ENCODE measurements at places on chromosomes 6 and 20.

DNA sequence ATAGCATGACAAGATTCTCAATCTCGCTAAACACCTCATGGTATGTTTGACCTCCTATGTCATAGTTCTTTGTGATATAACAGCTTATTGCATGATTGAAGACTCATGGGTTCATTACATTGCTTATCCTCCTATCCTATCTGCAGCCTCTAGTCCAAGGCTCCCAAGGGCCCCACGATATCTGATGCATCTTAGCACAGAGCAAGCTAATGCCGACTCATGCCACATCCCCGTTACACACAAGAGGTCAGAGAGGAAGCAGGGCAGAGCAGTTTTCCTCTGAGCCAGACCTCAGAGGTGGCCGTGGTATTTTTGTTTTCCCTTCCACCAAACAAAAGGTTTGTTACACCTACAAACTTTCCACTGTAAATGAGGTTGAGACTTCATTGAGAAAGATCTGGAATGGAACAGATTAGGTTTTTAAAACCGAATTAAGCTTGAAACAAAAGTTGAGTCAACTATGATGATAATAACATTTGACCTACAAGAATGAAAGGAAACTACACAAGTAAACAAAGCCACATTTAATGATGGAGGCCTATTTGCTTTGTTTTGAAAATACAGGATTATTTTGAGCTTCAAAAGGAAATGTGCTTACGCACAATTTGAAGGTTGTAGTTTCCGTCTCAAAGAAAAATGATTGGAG is 133.9 kb upstream of the MYLIP start:
- DNase-seq, result no peak

DNA sequence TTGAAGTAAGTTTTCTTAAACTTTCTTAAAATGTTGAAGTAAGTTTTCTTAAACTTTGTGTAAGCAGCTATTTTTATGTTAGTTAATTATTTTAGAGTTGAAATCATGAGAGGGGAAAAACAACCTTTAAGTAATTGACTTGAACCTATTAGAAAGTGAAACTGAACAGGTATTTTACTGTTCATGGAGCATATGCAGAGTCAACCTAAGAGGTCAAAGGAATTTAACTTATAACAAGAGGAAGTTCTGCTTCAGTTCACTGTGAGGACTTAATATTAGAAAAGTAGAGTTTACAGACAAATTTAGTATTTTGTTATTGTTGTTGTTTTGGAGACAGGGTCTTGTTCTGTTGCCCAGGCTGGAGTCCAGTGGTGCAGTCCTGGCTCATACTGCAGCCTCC is 38.0 kb downstream of the CDYL start:
- DNase-seq, result no peak

GRCh38 chr6:144283646-144284477 is 1.3 kb upstream of the UTRN start:
- DNase-seq, result no peak

DNA sequence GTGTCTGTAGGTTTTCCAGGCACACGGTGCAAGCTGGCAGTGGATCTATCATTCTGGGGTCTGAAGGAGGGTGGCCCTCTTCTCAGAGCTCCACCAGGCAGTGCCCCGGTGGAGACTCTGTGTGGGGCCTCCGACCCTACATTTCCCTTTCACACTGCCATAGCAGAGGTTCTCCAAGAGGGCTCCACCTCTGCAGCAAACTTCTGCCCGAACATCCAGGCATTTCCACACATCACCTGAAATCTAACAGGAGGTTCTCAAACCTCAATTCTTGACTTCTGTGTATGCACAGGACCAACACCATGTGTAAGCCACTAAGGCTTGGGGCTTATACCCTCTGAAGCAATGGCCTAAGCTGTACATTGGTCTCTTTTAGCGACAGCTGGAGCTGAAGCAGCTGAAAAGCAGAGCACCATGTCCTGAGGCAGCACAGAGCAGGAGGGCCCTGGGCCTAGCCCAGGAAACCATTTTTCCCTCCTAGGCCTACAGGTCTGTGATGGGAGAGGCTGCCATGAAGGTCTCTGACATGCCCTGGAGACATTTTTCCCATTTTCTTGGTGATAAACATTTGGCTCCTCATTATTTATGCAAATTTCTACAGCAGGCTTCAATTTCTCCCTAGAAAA is 253.3 kb downstream of the ERMARD start:
- DNase-seq, result no peak

DNA sequence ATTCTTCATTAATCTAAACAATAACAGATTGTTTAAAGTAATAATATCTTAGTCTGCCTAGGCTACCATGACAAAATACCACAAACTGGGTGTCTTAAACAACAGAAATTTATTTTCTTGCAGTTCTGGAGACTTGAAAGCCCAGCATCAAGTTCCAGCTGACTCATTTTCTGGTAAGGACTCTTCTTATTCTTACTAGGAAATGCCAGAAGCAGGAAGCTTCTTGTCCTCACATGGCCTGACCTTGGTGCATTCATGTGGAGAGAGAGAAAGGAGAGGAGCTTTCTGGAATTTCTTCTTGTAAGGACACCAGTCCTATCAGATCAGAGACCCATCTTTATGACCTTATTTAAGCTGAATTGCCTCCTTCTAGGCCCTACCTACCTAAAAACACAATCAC is 110.5 kb downstream of the ANKRD60 start:
- no peak for DNase-seq

DNA sequence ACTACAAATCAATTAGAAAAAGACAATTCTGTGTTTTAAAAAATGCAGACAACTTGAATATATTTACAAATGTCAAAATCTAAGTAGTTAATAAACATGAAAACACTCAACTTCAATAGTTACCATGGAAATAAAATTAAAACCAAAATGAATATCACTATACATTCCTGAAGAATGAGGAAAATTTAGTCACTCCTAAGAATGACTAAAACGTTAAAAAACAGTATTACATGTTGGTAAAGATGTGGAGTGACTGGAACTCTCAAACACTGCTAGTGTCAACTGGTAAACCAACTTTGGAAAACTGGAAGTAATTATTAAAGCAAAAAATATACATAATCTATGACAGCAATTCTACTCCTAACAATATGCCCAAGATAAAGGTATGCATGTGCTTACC is 36.3 kb downstream of the AHI1 start:
- no peak for DNase-seq

DNA sequence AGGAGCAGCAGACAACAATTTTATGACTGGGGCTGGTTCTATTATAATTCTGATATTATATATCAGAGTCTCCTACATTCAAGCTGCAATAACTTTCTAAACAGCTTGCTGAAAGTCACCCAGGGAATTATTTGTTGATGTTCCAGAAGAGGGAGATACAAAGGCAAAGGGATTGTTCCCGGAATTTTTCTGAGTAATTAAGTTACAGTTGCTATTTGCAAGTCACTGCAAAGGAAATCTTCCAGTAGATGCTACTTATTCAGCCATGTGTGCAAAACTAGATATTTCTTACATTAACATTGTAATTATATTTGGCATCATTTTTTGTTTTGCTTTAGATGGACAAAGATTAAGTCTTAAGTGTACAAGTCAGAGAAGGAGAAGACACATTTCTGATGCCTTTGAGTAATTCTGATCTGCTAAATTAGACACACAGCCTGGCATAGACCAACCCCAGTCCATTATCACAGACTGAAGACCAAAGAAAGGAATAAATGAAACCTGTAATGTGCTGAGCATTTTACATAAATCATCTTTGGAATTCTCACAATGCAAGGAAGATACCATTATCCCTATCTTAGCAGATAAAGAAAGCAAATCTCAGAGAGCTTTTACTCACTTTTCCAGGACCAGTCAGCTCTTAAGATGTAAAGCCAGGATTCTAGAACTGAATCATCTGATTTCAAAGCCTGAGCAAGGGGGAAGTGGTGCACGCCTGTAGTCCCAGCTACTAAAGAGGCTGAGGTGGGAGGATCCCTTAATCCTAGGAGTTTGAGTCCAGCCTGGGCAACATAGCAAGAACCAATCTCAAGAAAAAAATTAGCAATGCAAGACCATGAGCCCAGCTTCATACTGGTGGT is 62.6 kb upstream of the AKAP12 start:
- no peak for DNase-seq

- no peak for DNase-seq
Measured at GRCh38 chr6:142031035-142031434, 101.7 kb upstream of the GJE1 start.

- no peak for DNase-seq
Measured at GRCh38 chr20:49854190-49854875, 41.7 kb downstream of the SLC9A8 start.

GRCh38 chr6:54419885-54420284 is 111.6 kb downstream of the TINAG start:
- DNase-seq, result no peak

DNA sequence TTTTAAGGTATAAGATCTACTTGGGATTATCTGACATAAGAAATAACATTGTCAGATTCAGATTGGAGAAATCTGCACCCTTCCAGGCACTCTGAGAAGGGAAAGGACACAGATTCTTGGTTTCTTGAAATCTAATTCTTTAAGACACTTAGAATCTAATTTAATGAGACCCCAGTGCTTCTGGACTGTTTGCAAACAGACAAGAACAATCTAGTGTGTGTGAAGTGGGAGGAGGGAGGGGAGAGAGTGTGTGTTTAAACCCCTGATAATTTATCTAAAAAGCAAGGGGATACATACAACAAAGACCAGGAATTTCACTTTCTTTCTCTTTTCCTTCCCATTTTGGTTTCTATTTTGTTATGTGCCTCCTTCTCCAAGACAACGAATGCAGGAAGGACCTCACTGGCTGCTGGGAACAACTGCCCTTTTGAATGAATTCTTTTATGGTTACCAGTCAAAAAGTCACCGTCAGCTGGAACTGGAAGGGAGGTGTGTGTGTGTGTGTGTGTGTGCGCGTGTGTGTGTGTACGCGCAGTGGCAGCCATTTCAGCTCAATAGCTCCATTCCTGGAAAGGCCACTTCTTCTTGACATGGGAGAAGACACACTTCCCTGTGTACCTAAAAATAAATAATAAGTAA is 129.4 kb downstream of the BCAS1 start:
- no peak for DNase-seq

DNA sequence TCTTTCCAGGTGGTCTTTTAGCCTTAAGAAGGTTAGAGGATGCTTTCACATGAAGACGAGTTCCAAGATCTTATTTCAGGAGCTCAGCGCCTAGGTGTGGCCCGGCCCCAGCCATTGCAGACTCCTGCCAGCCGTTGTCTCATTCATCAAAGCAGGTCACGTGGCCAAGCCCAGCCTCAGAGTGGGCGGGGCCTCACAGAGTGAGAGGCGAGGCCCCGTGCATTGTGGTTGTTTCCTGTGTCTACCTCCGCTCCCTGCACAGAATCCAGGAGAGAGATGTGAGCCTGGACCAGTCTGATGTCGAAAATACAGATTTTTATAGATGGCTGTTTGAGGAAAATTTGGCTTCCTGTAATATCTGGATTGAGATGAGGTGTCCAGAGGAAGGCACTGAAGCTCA is 49.2 kb upstream of the CST5 start:
- DNase-seq, result no peak

- DNase-seq, result no peak
Measured at GRCh38 chr6:41715795-41716515, 19.5 kb downstream of the TFEB start.

DNA sequence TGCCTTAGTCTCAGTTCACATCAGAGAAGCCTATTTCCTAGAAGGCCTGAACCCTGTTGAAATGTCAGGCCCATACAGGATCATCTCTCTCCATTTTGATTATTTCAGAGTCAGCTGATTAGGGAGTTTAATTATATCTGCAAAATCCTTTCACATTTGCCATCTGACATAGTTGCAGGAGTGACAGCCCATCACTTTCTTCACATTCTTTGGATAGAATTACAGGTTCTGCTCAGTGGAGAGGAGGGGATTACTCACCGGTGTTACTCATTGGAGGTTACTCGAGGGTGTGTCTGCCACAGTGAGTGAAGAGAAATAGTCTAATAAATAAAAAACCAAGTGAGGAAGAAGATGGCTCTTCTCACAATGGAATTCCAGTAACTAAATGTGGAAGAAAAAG is 216.8 kb downstream of the TMEM242 start:
- DNase-seq, result no peak

GRCh38 chr6:13711324-13711732 is 307 bp downstream of the RANBP9 start:
- peak; percentile 76 for DNase-seq

GRCh38 chr6:86959656-86960055 is 22.3 kb downstream of the HTR1E start:
- DNase-seq, result no peak

DNA sequence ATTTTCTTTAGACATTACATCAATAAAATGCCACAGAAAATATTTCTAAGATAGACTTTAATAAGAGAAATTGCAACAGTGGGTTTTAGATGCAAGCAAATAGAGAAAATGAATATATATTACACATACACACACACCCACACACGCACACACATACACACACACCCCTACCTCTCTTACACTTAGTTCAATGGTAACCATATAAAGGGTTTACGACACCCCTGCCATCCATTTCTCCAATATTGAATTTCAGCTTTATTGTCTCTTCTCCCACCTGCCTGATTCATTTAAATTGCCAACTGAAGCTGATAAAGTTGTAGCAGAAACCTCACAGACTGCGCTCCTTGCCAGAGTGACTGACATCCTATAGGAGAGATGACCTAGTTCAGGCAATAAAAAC is 154.6 kb downstream of the ADAT2 start:
- no peak for DNase-seq

- no peak for DNase-seq
Measured at GRCh38 chr6:37713529-37714119, 15.9 kb upstream of the MDGA1 start.

GRCh38 chr6:42017021-42017643 is 33.2 kb upstream of the TAF8 start:
- peak; percentile 72 for DNase-seq

DNA sequence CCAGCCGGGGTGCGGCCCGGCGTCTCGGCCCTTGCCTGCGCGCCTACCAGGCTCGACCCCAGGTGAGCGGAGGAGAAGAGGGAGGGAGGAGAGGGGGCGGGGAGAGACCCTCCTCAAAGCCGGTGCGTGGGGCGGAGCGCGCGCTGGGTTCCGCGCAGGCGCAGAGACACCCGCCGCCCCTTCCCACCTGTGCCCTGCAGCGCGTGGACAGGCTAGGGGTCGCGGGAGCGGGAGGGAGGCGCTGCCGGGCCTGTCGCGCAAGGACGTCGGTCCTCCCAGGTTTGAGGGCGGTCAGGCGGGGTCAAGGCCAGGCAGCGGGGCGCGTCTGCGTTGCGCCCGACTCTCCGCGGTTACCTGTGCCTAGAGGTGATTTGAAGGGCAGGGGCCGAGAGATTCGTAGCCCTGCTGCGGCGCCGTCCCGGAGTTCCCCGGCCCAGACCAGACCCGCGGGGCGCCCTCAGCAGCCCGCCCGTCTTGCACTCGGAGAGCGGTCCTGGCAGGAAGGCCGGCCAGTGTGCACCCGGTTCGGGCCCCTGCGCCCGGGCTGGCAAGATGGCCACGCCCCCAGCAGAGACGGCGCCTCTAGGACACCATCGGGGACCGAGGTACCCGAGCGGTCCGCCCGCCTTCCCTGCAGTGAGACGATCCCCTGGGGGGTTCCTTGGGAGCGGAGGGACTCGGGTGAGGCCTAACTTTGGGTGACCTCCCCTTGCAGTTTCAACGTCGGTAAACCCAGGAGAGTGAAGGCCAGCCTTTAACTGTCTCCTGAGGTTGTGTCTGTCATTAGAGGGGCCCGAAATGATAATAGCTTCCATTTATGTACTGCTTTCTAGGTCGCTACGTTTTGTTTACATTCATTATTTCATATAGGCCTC is 546 bp downstream of the C6orf136 start:
- DNase-seq, result peak; percentile 48

GRCh38 chr20:61982191-61982950 is 83.3 kb downstream of the TAF4 start:
- no peak for DNase-seq
